Memory B cell (primary cell): ENCODE measurements at places on chromosomes 1 and 21.

GRCh38 chr21:17597680-17598079, 15.0 kb downstream of the BTG3 start:
- H3K4me3 ChIP-seq = no peak overlapping the region
- peaks cover 2% of the 10 kb centered on the region for H3K4me1 ChIP-seq
- peaks cover 18% of the 10 kb centered on the region for H3K36me3 ChIP-seq
- DNase-seq = no peak

DNA sequence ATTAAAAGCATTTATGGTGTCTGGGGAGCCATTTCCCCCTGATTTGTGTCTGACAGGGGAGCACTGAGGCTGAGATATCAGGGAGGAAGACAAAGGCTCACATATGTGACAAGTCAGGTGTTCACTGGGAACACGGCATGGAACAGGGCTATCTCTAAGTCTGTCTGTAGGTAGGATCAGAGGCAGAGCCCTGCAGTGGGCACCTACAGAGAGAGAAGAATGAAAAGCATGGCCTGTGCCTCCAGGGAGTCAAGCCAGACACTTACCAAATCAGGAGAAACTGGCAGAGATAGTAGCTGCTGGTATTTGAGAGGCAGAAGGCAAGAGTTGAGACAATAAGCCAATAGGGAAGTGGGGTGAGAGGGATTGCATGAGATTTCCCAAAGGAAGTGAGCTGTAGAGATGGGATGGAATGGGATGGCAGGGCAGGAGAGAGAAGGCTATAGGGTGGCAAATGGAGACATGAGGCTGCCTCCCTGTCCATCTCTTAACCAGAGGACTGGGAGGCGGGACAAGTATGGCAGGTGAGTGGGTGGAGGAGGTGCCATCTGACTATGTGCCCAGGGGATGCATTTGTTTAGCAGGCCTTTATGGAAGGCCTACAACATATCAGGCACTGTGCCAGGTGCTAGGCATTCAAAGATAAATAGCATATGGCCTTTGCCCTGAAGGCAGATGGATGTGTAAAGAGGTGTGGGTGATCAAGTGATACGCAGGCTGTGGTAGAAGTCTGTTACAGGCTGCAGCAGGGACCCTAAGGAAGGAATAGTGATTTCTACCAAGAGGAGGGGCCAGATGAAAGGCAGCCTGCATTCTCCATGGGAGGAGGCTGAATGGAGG, 136.2 kb upstream of the IPO9 start:
- H3K36me3 ChIP-seq = no peaks in the 10 kb centered on the region
- H3K27ac ChIP-seq = no peak overlapping the region
- H3K4me1 ChIP-seq = no peaks in the 10 kb centered on the region
- H3K27me3 ChIP-seq = peaks cover 1% of the 10 kb centered on the region
- DNase-seq = no peak
- no peak overlapping the region for H3K4me3 ChIP-seq

- no peaks in the 10 kb centered on the region for H3K36me3 ChIP-seq
- peaks cover 8% of the 10 kb centered on the region for H3K27me3 ChIP-seq
- no peak for DNase-seq
- H3K4me3 ChIP-seq = no peak overlapping the region
Observed at GRCh38 chr21:43270800-43271301, 102.0 kb downstream of the CRYAA start.

GRCh38 chr1:109919303-109919702, 8.7 kb downstream of the CSF1 start:
- peaks cover 1% of the 10 kb centered on the region for H3K27me3 ChIP-seq
- no peak overlapping the region for H3K4me3 ChIP-seq
- DNase-seq = no peak
- peaks cover 5% of the 10 kb centered on the region for H3K36me3 ChIP-seq

- no peaks in the 10 kb centered on the region for H3K4me1 ChIP-seq
- DNase-seq = no peak
- no peak overlapping the region for H3K27ac ChIP-seq
- no peak overlapping the region for H3K4me3 ChIP-seq
- H3K27me3 ChIP-seq = no peaks in the 10 kb centered on the region
Observed at GRCh38 chr1:174039027-174039426, 16.9 kb upstream of the RC3H1 start.

DNA sequence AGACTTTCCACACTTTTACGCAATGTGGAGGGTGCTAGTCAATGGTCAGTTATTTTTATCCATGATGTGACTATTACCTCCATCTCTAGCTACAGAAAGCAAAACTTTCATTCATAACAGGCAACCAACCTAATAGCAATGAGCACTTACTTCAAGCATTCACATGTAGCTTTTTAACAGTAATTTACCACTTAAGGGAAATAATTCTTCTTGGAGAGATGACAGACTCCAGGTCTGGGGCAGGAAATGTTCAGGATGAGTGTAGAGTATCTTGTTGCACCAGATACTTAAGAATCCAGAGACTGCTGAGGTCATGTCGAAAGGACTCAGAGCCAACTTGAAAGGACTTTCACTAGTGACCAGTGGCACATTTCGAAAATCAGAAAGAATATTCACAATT, 347.6 kb downstream of the CHRM3 start:
- H3K36me3 ChIP-seq = no peaks in the 10 kb centered on the region
- H3K27me3 ChIP-seq = no peaks in the 10 kb centered on the region
- DNase-seq = no peak
- no peak overlapping the region for H3K4me3 ChIP-seq
- H3K27ac ChIP-seq = no peak overlapping the region

DNA sequence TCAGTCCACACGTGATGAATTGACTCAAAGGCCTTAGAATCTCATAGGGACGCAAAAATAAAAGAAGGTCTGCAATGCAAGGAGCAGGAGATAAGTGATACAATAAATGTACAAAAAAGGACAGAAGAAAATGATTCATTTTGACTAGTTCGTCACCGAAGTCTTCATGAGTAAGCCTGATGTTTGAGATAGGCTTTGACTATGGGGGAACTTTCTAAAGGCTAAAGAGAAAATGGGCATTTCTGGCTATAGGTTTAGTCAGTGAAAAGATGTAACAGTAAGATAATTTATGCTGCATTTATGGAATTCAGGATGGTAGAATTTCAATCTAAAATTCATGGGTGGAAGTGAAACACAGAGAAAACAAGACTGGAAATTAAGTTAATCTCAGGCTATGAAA, 163.0 kb downstream of the ADGRL4 start:
- DNase-seq = no peak
- no peaks in the 10 kb centered on the region for H3K4me1 ChIP-seq
- no peak overlapping the region for H3K4me3 ChIP-seq
- H3K36me3 ChIP-seq = no peaks in the 10 kb centered on the region
- H3K27ac ChIP-seq = no peak overlapping the region
- H3K27me3 ChIP-seq = no peaks in the 10 kb centered on the region
